ENCODE measurements at places on chromosomes 3 and 15.

DNA sequence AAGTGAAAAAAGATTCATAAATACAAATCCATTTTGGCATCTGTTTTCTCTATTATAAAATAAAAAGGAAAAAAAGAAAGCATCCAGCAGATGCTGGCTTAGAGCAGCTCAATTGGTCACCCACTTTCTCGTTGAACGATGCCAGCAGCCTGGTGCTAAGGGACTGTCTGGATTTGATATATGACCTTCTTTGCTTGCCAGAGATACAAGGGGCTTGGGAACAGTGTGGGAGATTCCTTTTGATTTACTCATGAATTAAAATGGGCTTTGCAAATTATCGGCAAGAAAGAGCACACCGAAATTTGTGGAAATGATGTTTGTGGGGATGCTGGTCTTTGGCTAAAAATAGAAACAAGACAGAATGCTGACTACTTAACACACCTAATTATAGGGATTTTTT lies 210.3 kb upstream of the STT3B start:
- no peak for DNase-seq

GRCh38 chr3:39255503-39256325 lies 24.1 kb downstream of the CX3CR1 start:
- no peak for DNase-seq

- no peak for DNase-seq
Measured at GRCh38 chr3:85737846-85738245, 779.1 kb downstream of the CADM2 start.

GRCh38 chr3:47425383-47425778 lies 44.6 kb downstream of the PTPN23 start:
- DNase-seq = no peak

DNA sequence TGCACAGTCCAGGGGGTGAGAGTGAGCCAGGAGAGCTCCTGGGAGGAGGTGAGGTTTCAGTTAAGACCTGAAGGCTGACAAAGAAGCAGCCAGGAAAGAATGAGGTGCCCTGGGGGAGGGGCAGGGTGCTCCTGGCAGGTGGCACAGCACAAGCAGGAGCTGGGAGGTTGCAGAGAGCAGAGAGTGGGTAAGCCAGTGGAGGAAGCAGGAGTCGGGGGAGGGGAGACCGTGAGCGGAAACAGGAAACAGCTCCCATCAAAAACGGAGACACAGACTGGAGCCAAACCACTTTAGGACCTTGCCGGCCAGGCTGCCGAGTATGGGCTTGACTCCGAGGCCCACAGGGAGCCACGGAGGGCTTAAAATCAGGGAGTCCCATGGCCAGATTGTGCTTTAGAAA lies 12.1 kb upstream of the FBLN2 start:
- DNase-seq = no peak

DNA sequence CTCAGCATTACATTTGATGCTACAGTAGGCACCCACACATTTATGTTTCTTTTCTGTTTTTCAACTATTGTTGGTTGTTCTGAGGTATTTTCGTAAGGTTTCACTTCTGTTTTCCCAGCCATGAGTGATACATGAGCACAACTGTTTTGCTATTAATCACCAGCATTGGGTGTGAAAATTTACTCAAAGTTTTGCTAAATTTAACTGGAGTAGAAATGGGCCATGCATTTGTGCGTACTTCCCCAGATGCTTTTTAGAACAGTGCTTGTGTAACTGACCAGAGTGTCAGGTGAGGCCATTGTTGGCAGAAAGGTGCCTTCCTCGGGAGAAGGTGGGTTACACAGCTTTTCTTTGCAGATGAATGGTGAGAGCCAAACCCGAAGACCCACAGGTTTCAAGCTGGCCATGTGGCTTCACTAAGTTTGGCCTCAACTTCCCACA lies 70.4 kb downstream of the ST6GAL1 start:
- no peak for DNase-seq

DNA sequence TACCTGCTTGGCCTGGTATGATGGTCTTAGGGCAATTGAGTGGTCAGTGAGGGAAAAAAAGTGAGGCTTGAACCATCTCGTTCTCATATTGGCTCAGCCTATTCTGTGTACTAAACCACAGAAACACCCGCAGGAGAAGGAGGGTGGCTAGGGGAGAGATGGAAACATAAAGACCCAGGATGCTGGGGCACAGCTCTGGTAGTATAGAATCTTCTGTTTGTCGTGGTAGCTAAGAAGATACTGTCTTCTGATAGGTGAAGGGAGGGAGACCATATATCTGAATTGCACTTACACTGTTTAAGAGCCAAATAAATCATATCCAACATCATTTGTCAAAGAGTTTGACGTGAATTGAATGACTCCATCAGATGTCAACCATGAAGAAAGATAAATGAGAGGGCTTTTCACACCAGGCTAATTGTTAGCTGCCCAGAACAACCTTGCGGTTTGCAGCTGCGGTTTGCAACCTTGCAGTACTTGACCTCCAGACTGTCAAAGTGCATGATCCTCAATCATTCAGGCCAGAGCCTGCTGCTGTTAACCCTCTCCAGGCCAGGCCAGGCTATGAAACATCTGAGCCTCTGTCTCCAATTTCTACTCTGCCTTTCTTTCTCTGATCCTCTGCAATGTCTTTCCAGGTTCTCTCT lies 40.9 kb upstream of the PIK3R4 start:
- peak; percentile 73 for DNase-seq

DNA sequence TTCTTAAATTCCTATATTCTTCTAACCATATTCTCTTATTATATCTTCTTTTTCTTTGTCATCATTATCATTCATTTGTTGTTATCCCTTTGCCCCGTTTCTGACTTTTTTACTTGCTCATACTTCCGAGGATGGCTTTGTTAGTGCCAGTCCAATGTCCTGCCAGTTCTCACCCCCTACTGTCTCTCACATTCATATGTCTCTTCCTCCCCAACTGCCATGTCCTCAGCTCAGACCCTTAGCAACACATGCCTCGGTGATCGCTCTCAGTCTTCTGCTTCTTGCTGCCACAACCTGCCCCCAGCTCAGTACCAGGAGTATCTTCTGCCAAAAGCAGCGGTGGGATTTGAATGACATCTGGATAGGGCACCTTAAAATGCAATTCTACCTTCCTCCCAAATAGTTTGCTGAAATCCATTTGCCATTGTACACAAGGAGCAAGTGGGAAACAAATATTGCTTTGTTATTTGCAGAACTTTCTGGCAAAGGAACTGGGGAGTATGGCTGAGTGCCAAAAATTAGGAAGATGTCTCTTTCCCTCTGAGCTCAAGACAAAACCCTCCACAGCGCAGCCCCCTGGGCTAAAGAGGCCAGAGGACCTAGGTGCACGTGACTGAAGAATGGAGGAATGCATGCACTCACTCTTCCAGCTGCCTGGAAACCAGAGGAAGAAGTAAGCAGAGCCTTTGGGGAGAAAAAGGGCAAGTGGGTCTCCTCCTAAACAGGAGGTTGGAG lies 57.7 kb upstream of the CTNNB1 start:
- no peak for DNase-seq

DNA sequence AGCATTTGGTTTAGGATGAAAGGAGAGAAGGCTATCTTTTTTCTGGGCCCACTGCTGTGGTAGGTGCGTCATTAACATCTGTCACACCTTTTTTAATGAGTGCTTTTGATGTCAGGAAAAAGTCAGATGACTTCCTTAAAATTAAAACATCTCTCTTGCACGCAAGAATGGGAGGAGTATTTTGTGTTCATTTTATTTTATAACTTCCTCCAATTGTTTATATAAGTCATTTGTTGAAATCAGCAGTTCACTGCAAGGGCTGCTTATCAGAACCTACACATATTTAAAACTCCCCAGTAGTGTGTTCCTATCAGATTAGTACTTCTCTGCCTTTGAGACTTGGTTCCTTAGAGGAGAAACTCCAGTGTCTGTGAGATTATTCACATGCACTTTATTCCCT lies 143.8 kb downstream of the NEO1 start:
- no peak for DNase-seq

DNA sequence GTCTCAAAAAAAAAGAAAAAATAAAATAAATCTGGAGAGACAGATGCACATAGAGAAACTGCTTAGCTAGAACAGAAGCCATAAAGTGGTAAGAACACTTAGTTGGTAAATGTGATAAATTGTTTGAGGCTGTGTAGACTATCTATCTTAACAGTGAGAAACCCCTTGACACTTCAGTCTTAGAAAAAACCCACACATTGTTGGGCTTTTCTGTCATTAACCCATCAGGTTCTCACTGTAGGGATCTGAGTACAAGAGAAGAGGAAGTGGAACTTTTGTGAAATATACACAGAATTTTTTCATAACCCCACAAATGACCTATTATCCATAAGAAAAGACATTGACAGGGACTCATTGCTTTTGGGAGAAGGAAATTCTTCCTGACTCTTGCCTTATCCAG lies 24.4 kb downstream of the TP63 start:
- DNase-seq = no peak

DNA sequence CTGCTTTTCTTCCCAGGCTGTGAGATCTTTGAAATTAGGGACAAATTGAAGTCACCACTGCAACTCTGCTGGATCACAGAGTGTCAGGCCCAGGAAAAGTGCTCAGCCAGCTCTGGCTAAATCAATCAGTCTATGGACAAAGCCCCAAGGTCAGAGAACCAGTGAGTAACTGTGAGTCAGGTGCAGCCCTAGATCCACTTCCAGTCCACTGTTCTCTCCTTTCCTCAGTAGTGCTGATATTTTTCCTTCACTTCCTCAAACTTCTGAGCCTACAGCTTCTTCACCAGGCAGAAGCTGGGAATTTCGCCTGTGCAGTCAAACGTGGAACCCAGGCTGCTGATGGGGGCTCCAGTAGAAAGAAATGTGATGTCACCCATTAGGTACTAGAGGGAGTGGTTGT lies 75.1 kb upstream of the TRIM42 start:
- DNase-seq = no peak

DNA sequence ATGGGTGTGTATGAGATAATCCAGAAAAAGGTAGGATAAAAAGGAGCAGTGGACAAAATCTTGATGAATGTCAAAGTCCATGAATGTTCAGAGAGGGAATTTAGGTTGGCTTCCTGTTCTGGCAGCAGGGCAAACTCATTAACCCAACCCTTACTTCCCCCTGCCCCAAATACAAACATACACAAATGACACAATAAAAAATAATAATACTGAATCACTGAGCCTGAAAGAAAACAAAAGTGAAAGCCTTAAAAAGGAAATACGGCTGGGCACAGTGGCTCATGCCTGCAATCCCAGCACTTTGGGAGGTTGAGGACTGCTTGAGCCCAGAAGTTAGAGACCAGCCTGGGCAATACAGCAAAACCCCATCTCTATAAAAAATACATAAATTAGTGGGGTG lies 62.9 kb downstream of the GPR176 start:
- no peak for DNase-seq

DNA sequence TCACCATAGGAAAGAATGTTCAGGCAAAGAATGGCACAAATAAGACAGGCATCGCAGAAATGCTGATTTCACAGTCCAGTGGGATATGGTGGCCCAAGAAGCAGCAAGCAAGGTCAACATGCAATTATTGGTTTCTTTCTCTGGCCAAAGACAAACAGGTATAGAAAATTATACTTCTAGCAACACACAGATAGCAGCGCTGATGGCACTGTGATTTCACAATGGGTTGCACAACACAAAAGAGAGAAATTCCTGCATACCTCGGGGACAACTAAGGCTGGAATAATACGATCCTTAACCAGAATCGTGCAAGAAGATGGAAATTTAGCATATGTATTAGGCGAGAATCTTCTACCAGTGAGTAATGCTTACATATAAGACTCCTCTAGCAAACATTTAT lies 76.3 kb upstream of the NR2F2 start:
- no peak for DNase-seq

- DNase-seq = no peak
Measured at GRCh38 chr3:7293286-7293685, 432.4 kb downstream of the GRM7 start.

- no peak for DNase-seq
Measured at GRCh38 chr3:162139841-162140240, 643.2 kb downstream of the OTOL1 start.

GRCh38 chr3:79586232-79586631 lies 181.6 kb downstream of the ROBO1 start:
- peak; percentile 12 for DNase-seq

DNA sequence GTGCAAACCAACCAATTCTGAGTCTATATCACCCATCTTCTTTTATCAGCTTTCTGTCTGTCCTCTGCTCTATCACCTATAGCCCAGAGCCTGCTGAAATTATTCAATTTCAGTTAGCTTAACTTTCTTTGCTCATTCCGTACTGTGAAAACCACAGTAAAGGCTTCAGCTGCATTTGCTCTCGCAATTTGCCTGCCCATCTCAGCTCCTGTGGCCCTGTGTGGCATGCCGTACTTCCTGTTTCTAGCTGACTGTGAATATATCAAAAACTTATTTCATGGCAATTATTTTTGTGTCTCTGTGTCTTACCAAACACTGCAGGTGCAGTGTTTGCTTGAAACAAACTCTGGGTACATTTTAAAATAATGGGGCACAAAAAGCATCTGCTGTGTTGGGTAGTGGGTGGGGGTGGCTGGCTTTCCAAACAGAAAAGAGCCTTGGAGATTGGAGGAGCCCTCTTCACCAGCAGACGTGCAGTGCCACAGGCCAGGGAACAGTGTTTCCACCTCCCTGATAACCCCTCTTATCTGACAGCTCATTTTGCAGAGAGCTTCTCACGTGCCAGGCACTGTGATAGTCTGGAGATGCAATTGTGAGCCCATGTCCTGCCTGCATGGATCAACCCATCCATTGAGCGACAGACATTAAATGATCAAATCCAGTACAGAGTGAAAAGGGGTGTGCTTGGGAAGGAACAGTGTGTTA lies 45.2 kb downstream of the GASK1A start:
- no peak for DNase-seq

DNA sequence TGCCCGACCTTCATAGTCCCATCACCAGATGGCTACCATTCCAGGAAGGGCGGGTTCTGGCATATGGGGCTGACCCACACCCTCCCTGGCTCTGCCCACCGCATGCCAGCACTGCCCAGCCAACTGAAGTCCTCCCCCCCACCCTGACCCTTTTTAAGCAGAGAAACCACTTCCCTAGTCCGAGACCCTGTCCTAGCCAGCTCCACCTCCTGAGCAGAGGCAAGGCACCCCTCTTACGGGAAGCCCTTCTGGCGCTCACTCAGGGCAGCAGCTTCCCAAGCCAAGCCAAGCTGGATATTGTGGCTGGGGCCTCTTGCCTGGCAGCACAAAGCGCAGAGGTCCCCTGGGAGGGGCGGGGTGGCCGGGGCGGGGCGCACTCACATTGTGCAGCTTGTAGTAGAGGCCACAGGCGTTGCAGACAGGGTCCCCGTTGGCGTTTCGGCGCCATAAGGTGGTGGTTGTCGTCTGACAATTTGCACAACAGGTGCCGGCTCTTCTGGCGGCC lies 11.5 kb downstream of the GATA2 start:
- DNase-seq = no peak

DNA sequence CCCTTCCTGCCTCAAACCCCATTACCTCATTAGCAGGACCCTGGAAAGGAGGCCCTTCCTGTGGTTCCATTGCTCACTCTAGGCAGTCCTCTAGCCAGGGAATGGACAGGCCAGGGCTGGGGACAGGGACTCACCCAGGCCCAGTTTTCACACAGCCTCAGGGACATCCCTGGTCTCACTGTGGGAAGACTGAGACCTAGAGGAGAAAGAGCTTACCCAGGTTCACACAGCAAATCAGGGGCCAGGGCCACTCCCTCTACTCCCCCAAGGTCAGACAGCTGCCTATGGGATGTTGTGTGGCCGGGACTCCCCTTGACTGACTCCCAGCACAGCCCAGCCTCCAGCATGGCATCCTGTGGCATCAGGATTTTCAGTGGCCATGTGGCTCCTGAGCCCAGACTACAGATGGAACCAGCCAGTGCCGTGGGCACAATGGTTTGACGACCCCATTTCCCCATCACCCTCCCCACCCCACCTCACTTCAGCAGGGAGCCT lies 49.3 kb downstream of the ADAMTS7 start:
- no peak for DNase-seq
